ENCODE measurements at places on chromosomes 11 and 22.
A peak's percentile ranks its signal among the peaks of the same experiment; 100 is the strongest.

DNA sequence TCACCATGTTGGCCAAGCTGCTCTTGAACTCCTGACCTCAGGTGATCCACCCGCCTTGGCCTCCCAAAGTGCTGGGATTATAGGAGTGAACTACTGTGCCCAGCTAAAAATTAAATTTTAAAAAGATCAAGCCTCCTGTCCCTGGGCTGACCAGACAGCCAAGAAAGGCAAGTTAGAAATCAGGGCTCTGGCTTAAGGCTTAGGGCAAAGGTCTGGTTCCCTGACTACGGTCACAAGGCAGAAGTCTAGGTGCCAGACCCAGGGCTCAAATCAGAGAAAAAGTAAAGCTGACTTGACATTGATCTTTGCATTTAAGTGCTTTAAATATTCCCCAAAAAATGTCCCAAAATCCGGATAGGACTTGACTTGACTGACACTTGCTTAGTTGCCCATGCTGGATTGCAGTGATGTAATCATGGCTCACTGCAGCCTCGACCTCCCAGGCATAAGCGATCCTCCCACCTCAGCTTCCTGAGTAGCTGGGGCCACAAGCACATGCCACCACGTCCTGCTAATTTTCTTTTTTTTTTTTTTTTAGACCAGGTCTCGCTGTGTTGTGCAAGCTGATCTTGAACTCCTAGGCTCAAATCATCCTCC is 17.3 kb upstream of the CRKL start:
- peak; percentile 6 for DNase-seq

GRCh38 chr11:22928207-22928917 is 68.1 kb upstream of the CCDC179 start:
- no peak for DNase-seq

GRCh38 chr22:23519442-23520157 is 60.5 kb downstream of the IGLL1 start:
- no peak for DNase-seq

DNA sequence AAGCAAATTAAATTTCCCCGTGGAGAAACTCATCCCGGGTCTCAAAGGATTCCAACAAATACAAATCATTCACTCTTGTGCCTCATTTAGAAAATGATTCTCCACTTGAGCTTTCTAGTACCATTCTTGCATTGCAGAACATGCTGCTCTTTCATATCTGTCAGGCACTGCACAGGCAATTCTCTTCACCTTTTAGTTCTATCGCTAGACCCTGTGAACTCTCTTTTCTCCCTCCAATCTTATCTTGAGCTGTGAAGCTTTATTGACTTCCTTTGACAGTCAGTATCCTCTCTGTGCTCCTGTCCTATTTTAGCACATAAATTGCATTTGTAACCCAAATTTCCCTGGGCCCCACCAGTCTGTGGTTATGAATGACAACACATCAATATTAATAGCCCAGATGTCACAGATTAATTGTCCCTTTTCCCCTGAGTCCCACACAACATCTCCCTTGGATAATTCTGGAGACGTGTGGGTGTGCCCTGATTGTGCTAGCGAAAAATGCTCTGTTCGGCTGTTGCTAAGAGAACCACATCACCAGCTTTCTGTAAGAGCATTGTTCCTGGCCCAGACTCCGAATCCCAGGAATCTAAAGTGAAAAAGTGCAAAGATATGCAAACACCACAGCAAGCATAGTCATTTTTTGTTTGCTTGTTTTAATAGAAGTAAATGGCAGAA is 22.4 kb upstream of the SC5D start:
- no peak for DNase-seq

GRCh38 chr22:42172773-42173172 is 42.2 kb upstream of the CYP2D6 start:
- DNase-seq = no peak

DNA sequence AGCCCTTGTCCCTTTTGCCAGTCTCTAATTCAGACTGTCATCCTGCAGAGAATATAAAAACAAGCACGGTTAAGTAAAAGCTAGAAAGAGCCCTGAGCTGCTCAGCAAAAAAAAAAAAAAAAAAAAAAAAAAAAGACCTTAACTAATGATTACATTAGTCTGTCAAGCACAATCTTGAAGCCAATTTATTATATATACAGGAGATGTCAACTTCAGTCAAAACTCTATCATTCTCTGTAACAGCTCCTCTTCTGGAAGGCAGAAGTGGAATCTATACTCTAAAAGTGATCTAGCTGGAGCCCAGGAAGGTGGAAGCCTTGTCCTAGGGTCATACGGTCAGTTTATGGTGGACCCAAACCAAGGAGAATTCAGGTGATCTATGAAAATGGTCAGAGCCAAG is 55.2 kb upstream of the UBASH3B start:
- DNase-seq = no peak

DNA sequence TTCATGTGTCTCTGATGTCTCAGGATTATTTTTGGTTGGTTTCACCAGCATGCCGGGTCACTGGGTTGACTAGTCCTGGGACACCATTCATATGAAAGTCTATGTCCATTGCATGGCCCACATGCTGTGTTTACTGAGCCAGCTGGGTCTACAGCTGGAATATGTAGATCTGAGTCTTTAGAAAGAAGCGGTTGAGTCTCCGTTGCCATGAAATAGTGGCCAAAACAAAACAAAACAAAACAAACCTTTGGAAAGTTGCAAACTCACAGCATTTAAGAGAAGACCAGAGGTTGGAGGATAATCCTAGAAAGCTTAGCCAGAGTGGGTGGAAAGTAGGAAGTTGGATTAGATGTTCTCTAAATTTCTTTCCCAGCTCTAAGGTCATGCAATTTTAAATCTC is 191.8 kb upstream of the NTM start:
- DNase-seq = no peak

GRCh38 chr11:33893711-33894397 is 2.0 kb upstream of the LMO2 start:
- peak; percentile 93 for DNase-seq

DNA sequence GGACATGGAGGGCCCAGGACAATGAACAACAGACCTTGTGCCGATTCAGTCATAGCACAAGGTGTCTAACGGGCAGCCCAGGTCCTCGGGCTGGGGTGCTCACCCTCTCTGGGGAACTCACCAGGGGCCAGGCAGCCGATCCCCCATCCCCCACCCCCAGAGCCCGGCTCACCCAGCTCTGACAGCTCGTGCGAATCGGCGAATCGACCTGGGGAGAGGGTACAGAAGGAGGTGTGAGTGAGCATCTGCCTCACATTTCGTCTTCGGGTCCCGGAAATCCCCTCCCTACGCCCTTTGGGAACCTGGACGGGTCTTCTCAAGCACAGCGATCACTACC is 423 bp downstream of the PEX16 start:
- DNase-seq = no peak

DNA sequence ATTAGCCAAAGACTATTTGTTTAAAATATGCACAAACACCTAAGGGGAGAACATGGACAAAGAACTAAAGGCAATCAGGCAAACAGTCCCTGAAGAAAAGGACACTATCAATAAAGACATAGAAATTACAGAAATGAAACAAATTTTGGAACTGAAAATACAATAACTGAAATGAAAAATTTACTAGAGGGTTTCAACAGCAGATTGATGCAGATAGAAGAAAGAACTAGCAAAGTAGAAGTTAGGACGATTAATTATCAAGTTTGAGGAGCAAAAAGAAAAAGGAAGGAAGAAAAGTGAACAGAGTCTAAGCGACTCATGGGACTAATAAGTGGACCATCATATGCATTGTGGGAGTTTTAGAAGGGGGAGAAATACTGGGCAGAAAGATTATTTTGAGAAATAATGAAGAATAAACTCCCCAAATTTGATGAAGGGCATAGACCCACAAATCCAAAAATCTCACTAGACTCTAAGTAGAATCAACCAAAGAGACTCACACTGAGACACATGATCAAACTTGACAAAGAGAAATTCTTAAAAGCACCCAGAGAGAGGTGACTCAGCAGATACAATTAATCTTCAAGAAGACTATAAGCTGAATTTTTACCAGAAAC is 62.9 kb downstream of the JAM3 start:
- DNase-seq = no peak

DNA sequence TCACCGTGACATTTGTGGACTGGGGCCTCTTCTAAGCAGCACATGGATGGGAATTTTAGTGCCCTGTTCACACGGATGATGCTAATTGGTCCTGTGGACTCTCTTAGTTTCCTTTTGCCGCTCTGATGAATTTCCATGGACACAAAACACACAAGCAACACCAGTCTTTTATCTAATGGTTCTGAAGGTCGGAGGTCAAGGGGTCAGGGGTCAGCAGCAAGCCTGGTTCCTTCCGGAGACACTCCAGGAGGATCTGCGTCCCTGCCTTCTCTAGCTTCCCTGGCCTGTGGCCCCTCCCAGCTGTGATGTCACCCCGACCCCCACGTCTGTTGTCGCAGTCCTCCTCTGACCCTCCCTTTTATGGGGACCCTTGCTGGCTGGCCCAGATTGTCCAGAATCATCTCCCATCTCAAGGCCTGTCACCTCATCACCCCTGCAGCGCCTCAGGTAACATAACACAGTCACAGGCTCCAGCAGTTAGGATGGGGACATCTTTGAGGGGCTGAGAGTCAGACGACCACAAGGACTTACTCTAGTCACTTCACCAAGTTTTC is 6.8 kb downstream of the NADSYN1 start:
- no peak for DNase-seq

- DNase-seq = no peak
These were observed 29.9 kb downstream of the PTPN5 start for GRCh38 chr11:18761741-18762140.

- peak; percentile 98 for DNase-seq
These were observed at the start of gene PMM1 for GRCh38 chr22:41589391-41590241. TSS of gene PMM1 (minus strand) at chr22:41589840. CDS start at chr22:41589805, 35 bp downstream.

GRCh38 chr22:50282361-50283155 is 12.4 kb upstream of the MAPK11 start:
- DNase-seq = no peak

DNA sequence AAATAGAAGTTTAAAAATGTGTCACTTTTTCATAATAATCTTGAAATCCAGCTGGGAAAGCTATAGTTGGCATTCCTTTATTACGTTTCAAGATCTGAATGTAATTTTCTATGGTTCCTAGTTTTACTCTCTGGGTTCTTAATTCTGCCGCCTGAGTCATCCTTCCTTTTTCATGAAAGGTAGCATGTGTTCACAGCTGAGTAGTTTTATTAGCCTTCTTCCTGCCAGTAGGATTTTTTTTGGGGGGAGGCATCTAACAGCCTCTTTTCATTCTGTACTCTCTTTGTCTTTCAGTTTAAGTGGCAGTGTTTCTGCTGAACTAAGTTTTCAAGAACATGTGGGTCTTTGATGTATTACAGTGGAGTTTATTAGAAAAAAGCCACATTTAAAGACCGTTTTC is 36.5 kb downstream of the OR2AG2 start:
- no peak for DNase-seq

GRCh38 chr11:2151500-2152257 is 9.3 kb downstream of the INS start:
- no peak for DNase-seq

DNA sequence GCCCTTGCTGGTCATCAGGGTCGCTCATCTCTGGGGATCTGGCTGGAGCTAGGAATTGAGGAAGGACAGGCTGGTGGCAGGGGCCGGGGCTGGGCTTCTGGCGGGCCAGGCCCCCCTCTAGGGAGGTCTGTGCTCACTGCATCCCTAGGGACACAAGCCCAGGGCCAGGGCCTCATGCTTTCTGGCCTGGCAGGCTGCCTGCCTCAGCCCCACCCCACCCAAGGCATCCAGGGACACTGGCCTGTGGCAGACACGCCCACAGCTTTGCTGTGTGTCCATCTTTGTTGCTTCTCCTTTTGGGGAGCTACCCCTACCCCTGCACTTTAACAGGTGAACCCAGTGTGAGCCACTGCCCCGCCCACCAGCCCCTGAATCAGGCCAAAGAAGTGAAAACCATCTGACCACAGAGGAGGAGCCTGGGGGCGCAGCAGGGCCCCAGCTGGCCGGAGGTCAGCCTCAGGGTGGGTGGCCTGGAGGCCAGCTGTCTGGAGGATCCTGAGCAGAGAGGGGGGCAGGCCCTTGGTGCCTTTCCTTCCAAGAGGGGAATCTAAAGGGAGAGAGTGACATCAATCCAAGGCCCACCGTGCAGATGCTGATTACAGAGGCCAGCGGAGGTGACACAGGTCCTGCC is 26.8 kb upstream of the CELSR1 start:
- DNase-seq = no peak

GRCh38 chr22:49779853-49780697 is 47.6 kb downstream of the BRD1 start:
- no peak for DNase-seq

GRCh38 chr11:34495724-34496377 is 17.7 kb downstream of the ELF5 start:
- no peak for DNase-seq

- DNase-seq = no peak
These were observed 823 bp upstream of the MUC15 start for GRCh38 chr11:26572770-26573402.

GRCh38 chr11:132463295-132464002 is 1068.9 kb downstream of the OPCML start:
- no peak for DNase-seq

DNA sequence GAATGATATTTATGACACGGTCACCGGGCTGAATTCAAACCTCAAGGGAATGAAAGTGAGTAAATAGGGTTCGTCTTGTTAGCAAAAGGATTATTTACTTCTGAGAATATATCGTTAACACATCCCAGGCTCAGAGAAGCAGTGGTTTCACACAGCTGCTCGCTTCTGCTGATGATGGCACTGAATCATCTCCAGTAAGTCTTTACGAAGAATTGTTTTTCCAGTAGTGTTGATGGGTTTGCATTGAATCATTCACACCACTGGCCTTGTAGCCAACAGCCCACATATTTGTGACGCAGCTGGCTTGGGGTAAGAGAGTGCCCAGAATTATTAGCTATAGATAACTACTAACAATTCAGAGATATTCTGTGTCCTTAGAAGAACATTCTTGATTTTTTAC is 236.3 kb downstream of the CADM1 start:
- DNase-seq = no peak

DNA sequence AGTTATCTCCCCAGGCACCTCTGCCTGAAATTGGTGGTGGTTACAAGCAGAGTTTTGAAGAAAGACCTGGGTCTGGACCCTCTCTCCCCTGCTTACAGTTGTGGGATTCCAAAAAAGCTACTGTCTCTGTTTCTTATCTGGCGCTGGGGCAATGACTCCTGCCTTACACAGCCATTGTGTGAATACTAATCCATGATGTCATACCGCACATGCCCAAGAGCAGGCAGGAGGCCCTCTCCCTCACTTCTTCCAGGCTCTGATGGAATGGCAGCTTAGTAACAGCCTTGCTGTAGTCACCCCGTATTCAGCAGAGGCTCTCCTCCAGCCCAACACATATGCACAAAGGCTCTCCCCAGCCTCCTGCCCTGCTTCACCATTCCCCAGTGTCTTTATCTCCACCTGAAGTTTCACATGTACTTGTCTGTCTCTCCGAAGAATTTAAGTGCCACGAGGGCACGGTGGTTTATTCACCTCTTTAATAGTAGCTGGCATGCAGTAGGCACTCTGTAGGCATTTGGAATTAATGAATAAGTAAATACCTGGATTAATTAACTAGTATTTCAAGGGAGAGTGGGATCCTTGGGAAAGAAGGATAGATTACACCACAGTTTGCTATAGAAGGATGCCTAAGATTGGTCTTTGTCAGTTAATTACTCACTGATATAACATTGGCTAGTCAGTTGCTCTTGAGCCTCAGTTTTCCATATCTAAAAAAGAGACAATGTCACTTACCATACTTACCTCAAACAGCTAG is 165.6 kb downstream of the ETS1 start:
- DNase-seq = no peak

- no peak for DNase-seq
These were observed 852.1 kb upstream of the LRRC4C start for GRCh38 chr11:42311514-42311913.

GRCh38 chr11:106086850-106087249 is 9.4 kb downstream of the AASDHPPT start:
- DNase-seq = no peak

Data from GF-D8 (cell line).